ENCODE measurements at places on chromosomes 5 and 9.

GRCh38 chr9:8027351-8027750 lies 227.8 kb upstream of the DMAC1 start:
- no peak for DNase-seq

DNA sequence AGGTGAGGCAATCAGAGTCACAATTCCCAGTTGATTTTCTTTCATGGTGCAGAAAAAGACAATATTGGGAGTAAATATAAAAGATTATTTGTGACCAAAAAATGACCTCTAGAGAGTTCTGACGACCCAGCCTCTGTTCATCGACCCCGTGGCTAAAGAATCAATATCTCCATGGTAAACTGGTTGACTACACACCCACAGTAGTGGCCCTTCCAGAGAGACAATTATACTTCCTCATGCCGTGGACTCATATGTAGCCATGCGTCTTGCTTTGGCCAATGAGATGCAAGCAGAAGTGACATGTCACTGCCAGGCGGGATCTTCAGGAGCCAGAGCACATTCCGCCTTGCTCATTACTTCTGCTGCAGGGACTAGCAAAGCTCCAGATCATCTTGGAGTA lies 163.3 kb upstream of the RAD23B start:
- no peak for DNase-seq

- DNase-seq: no peak
These were observed 127.4 kb upstream of the ATP10B start for GRCh38 chr5:160979385-160979784.

DNA sequence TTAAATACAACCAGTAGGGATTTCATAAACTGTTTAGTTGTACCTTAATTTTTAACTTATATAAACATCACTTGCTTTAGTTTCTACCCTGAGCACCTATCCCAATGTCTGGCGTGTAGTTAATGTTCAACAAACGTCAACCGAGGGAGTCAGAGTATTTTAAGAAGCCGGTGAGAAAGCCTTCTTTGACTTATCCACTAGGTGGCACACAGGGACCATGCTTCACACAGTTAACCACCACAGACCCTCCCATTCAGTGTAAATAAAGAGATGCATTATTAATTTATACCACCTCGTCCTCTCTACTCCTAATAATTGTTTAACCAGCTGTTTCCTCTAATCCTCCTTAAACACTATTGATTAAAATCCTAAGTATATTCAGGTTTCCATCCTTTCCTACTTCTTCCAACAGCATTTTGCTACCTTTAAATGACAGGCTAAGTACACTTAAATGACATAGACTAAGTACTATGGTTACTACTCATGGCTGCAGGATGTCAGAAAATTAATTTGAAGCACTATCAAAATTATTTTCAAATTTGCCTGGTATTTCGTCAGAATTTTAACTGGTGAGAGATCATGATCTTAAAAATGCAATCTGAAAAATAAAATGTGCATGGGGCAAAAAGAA lies 2.3 kb downstream of the HAPLN1 start:
- peak; percentile 87 for DNase-seq

GRCh38 chr5:176875783-176876505 lies 23.2 kb downstream of the HK3 start:
- DNase-seq: no peak

DNA sequence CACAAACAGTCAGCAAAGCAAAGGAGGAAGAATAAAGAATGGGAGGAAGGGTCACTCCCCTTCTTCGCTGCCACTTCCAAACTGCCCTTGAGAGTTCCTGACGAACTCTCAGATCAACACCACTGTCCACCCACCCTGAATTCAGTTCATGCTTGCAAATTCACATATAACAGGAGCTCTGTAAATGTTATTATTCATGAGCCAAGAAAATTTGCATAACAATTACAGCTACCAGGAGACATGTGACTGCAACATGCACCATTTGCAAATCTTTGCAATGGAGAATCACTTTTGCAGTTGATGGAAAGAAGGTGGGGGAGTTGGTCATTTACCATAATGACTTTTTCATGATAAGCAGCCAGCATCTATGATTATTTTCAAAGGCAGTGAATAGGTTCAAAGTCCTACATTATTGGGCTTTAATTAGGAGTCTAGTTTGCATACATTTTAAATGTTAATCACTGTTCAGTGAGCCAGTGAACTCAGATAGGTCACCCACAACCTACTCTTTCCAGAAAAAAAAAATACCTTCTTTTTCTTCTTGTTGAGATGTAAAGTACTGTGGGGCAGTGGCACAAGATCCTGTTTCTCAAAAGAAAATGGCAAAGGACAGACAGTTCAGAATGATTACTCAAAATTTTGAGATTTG lies 149.7 kb downstream of the CAAP1 start:
- no peak for DNase-seq

GRCh38 chr5:153480401-153480800 lies 10.1 kb upstream of the GRIA1 start:
- no peak for DNase-seq

- no peak for DNase-seq
These were observed 6.1 kb upstream of the CACFD1 start for GRCh38 chr9:133453651-133454050.

Measured in NCI-H510A treated with DMSO at 0.1 percent for 48 hours (cell line).